ENCODE measurements at places on chromosomes 4 and X.

DNA sequence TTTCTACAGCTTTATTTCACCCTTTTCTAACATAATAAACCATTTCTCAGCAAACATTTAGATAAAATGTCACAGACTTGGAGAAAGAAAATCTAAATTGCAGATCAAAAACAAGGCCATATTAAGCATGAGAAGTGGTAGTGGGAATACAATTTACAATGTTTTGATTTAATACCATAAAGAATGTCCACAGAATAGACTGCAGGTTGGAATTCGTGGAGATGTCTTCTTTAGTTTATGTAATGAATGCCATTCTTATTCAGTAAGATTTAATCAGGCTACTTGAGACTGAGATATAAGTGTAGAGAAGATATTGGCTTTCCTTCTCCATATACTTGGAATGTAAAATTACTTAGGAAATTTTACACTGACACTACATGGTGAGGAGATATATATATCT lies 91.9 kb upstream of the ZFP42 start:
- no peak for DNase-seq

DNA sequence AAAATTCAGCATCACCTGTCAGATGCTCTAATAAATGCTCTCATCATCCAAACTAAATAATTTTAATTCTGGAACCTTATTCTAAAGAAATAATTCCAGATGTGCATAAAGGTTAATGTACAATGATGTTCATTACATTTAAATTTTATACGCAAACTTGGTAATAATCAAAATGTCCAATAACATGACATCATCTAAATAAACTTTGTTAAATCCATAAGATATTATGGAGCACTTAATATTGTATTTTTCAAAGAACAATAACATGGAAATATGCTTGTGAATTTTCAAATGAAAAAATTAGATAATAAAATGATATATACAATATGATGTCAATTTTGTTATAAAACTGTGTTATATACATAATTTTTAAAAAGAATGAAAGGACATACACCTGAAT lies 92.1 kb upstream of the ZCCHC13 start:
- DNase-seq: no peak

DNA sequence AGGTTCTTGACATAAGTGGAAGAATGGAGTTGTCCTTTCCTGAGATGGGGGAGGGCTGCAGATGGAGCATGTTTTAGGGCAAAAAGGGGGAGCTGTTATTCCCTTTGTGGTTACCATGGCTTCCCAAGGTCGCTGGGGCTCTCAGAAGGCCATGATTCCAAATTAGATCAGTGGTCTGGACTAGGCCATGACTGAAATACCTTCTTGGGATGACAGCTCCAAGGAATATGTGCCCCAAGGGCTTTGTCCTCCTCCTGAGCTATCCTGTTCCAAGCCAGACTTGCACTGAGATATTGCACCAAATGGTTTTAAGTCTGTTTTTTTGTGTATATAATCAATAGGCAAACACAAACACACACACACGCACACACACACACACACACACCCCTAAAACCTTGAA lies 3.0 kb upstream of the RBPJ start:
- DNase-seq: no peak

DNA sequence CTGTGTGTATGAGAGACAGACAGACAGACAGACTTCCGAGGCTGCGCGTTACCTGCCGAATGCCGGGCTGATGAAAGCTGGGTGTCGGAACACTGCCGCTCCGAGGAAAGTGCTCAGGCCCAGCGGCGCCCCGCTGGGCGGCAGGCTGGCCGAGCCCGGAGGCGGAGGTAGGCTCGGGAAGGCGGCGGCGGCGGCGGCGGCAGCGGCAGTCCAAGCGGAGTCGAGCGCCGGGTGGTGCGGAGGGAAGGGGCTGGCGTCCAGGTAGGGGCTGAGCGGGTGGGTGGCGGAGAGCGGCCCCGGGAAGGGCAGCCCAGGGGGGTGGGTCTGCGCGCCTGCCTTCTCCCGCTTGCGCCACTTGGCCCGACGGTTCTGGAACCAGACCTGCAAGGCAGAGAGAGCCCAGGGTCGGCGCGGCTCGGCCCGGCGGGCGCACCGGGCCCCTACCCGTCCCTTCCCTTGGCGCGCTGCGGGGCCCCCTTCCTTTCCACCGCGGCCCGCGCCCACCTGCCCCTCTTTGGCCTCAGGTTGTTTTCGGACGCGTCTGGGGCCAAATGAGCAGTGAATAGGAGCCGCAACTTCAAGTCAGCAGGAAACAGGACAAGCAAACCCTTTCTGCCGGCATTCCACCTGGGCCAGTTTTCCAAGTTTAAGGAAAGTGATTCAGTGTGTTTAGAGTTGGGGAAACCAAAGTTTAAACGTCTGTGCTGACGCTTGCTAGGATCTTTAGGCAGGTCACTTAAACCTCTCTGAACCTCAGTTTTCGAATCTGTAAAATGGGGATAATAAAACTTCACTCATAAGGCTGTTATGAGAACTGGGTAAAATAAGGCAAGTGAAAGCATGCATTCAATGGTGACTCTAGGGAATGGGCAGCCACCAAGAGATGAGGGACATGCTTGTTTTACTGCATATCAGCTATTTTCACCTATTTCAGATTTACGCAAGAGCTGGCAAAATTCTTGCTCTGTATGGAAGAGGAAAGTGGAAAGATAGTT lies 8.4 kb downstream of the ARX start:
- DNase-seq: no peak

GRCh38 chrX:16635596-16635995 lies 14.4 kb upstream of the S100G start:
- no peak for DNase-seq

- DNase-seq: no peak
Observed at GRCh38 chrX:54721424-54721823, 76.6 kb downstream of the ITIH6 start.

GRCh38 chrX:23736030-23736429 lies 7.0 kb downstream of the ACOT9 start:
- DNase-seq: no peak

- no peak for DNase-seq
Observed at GRCh38 chr4:139940600-139940999, 213.4 kb downstream of the MAML3 start.

GRCh38 chr4:68570122-68570507 lies 6.0 kb downstream of the UGT2B17 start:
- no peak for DNase-seq

Measured in activated CD4-positive, alpha-beta T cell treated with anti-CD3 and anti-CD28 coated beads, Interleukin-2, amount 50 U/mL, for 48 hours (primary cell).